Activated T-helper 1 cell treated with anti-CD3 and anti-CD28 coated beads, Interleukin-12 subunit alpha, Interleukin-12 subunit beta, Interleukin-2, Interleukin-4 antibody, amounts not matched to agents 30 ng/mL and 10 ng/mL and 1 ng/mL, durations not matched to agents 14 hours and 24 hours and 36 hours (primary cell): ENCODE measurements at places on chromosomes 16 and 17. TPM values are rescaled to one million over a fixed set of nuclear protein-coding genes. Genes with fewer than 3 reads are reported as not detected.

The CDRT15 gene
- not detected in 2 replicates for total RNA-seq

The BICDL2 gene
- 0.20 TPM in 1 of 2 replicates, not detected in the other for total RNA-seq

The SLC4A1 gene
- not detected in 2 replicates for total RNA-seq

The SP6 gene
- total RNA-seq = 0.05 and 0.12 TPM in 2 replicates

GRCh38 chr17:78144147-78144719 is 2.0 kb upstream of the C17orf99 start:
- DNase-seq = no peak

DNA sequence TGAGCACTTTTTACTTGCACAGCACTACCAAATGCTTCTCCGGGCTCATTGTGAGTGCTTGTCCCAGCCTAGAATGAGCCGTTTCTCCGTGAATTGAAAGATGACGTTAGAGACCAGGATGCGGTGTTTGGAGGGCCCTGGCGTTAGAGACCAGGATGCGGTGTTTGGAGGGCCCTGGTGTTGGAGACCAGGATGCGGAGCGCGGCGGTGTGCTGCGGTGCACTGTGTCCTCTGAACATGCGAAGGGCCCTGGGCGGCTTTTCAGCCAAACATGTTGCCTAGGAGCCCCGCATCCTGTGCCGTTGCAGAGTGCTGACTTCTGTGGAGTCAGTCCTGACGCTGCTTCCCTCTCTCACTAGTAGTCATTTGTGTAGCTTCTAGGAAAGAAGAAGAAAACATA is 42.7 kb downstream of the BANP start:
- DNase-seq = no peak

The C1QL1 gene
- 0.39 and 0.54 TPM in 2 replicates for total RNA-seq

The KRTAP4-4 gene
- not detected in 2 replicates for total RNA-seq

The SLC38A8 gene
- not detected in 2 replicates for total RNA-seq

DNA sequence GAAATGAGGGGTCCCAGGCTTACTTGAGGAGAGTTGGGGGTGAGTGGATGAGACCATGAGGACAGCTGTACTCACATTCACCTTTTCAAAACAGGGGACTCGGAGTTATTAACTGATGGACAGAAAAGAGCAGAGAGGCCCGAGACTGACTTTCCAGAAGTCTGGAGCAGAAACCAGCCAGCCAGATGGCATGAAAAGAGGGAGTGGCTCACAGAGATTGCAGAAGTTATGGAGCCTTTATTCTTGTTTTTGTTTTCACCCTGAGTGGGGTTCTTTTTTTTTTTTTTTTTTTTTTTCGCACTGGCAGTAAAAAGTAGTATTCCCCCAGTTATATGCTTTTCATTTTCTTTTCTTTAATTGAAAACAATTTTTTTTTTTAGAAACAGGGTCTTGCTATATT is 18.9 kb downstream of the TVP23A start:
- no peak for DNase-seq

The CLDN7 gene
- 0.15 and 0.60 TPM in 2 replicates for total RNA-seq

DNA sequence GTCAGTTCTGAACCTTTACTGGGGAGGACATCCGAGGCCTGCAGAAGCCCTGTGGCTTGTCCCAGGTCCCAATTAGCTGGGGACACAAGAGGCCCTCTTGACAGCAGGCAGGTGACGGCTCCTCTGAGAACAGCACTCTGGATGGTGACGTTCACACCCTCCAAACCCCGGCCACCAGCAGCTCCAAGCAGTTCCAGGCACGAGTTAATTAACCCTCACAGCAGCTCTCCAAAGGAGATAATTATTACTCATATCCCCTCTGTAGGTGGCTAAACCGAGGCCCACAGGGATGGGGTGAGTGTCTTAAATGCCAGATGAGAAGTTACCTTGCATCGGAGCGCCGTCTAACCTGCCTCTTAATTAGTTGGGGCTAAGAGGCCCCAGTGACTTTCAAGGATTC is 168.9 kb upstream of the CIBAR2 start:
- DNase-seq = no peak

DNA sequence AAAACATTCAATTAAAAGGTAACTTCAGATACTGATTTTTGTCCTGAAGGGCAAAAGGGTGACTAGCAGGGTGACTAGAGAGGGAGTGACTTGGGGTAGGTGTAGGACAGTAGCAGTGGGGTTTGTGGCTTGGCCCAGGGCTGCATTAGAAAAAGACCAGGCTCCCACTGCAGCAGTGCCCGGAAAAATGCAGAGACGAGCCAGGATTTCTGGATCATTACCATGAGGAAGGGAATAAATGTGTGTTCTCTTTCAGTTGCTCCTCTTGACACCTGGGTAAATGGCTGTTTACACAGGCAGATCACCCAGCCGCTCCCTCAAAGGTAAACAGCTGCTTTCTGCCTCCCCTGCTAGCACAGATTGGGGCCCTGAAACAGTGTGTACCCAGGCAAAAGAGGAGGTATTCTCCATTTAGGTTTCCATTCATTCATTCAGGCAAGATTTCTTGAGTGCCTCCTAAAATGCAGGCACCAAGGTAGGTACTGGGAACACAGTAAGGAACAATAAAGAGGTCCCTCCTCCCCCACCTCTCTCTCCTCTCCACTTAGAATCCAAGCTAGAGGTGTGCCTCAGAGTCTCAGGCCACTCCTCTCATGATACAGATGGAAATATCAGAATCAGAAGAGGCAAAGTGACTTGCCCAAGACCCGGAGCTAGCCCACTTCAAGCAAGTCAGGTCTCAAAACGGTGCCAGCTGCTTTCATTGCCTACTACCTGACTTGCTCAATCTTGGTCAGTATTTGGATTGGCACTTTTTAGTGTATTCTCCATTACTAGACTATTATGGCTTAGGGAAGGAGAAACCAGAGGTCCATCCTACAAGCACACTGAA is 15.2 kb upstream of the TOX3 start:
- DNase-seq = no peak

GRCh38 chr17:78947235-78948149 is 22.3 kb upstream of the TIMP2 start:
- no peak for DNase-seq

GRCh38 chr16:88815901-88816589 is 4.3 kb upstream of the APRT start:
- no peak for DNase-seq

The PRM2 gene
- total RNA-seq = not detected in 2 replicates

The ITGA2B gene
- 0.44 and 0.71 TPM in 2 replicates for total RNA-seq
